HAP-1 (cell line): ENCODE measurements at places on chromosomes 4 and X.
A peak's percentile ranks its signal among the peaks of the same experiment; 100 is the strongest.

GRCh38 chr4:144910723-144911122 is 187.3 kb downstream of the ANAPC10 start:
- no peak for DNase-seq

DNA sequence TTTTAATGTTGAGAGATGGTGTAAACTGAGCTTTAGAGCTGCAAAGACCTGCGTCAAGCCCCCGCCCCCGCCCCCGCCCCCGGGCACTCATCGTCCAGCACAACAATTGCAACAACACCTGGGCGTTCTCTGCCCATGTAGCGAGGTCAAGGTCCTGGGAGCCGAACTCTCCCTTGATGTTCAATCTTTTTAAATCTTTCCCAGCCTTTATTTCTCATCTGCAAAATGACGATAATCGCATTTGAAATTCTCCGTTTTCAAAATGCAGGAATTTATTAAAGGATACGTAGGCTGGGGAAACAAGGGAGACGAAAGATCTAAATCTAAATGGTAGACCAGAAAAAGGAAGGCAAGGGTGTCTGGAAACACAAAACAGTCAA is 648 bp upstream of the MSMO1 start:
- DNase-seq: peak; percentile 30

DNA sequence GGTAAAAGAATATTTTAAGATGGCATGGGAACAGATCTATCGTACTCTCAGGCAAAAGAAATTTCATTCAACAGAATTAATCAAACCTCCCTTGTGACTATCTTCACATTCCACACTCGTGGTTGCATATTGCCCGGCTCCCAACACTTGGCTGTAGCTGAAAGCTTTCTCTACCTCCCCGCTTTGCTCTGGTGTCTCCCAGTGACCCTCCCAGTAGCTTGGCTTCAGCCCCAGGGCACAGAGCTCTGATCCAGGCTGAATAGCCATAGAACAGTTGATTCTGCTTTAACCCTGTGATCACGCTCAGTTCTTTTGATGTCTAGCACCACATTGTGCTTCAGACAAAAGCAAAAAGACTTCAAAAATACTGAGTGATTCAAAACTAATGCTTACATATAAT is 24.6 kb downstream of the SLC7A11 start:
- DNase-seq: peak; percentile 90

DNA sequence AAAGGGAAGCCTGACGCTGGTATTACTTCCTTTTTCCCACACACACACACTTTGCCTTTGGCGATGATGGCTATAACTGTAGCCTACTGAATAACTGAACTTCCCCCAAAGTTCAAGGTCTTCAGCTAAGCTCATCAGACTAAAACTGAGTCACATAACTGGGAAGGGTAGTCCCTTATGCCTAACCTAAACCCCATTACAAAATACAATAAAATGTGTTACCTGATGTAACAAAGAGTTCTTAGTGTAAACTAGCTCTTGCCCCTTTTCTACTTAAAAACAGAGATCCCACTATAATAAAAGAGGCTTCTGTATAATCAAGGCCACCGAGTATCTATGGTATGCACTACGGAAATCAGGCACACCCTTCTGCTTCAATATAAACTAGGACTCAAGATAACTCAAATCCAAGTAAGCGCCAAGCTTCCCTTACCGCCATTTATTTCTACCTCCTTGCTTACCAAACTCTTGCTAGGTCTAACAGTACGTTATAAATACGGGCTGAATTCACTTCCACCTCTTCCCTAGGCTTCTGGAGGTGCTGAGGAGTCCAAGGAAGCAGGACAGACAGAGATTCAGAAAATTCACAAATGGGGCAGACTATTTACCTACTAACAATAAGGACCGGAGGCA is 2.4 kb downstream of the OTUD4 start:
- peak; percentile 39 for DNase-seq

DNA sequence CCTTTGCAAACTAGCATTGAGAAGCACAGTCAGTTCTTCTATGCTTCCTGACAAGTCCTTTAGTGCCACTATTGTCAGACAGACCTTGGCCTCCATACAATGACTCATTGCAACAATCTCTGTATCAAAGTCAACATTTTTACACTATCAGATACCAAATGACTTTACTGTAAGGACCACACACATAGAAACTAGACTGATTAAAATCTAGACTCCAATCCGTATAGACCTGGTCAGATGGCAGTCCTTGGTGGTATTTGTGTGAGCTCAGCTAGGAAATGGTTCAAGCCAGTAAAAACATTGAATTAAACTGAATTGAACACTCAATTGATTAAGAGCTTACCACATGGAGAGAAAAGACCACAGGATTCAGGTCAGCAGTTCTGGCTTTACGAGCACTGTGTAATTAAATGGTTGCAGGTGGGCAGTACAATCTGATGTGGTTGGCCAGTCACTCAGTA is 549.8 kb upstream of the LCORL start:
- DNase-seq: no peak

- DNase-seq: peak; percentile 89
These were observed at the start of gene WDFY3 for GRCh38 chr4:84966382-84967242. TSS of gene WDFY3 (minus strand) at chr4:84966690. CDS start at chr4:84860591, 106,099 bp downstream.

- DNase-seq: no peak
These were observed 96.1 kb downstream of the FRYL start for GRCh38 chr4:48683784-48684666.

DNA sequence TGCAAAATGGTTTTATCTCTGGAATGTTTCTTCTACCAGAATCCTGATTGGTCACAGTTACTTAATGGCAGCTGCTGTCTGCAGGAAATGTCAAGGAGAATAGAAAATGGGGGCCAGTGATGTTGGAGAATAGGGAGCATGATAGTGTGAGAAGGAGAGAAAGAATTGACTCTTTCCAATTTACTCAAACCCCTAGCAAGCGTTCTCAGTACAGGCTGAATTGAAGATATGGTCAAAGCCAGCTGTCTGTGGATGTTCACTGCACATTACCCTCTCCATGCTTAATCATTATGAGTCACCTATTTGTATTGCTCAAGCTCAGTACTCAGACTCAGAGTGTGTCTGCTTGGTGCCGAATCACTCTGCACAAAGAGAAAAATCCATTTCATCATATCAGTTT is 57.8 kb upstream of the FAM47B start:
- DNase-seq: no peak
